ENCODE measurements at places on chromosomes 1 and 21.

DNA sequence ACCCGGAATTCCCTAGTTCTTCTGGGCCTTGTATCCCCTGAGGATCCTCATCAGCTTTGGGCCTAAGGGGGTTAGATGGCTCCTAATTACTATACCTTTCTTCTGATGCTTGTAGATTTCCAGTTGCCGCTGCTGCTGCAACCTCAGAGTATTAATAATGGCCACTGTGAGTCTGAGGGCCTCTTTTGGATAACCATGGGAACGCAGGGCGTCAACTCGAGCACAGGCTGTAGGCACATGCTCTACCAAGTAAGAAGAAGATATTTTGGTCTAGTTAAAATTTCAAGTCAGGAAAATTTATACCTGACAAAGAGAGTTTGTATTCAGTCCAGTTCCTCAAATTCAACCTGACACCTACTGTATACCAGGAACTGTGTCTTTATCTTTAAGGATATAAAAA is 28.2 kb downstream of the UROD start:
- DNase-seq, result no peak

DNA sequence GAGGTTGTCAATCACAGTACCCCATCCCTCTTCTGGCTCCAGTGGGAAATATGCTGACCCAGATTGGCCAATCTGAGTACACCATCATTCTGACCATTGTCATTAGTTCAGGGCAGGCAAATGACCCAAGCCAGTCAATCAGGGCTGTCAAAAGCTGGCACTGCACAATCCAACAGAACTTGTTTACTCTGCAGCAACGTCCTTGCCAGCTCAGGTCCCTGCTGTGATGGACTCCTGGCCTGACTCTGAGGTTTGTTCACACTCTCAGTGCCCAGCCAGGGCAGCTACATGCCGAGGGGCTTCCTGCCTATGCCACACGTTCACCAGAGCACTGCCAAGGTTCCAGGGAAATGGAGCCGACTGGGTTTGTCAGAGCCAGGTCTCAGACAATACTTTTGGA is 14.7 kb upstream of the OVAAL start:
- DNase-seq, result no peak

DNA sequence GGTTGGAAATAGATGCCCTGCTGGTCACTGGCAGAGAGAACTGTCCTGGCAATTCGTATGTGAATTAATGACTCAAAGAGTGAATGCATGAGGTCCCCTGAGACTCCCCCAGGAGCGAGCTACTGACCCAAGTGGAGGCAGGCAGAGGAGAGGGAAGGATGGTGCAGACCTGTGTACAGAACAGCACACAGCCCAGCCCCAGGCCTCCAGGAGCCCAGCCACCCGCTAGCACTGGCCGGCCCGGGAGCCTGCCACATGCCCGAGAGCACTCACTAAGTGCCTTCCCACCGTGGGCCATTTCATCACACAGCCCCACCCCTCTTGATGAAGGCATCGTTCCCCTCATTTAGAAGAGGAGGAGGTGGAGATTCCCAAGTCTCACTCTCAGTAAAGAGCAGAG is 62.0 kb upstream of the IGSF21 start:
- no peak for DNase-seq

DNA sequence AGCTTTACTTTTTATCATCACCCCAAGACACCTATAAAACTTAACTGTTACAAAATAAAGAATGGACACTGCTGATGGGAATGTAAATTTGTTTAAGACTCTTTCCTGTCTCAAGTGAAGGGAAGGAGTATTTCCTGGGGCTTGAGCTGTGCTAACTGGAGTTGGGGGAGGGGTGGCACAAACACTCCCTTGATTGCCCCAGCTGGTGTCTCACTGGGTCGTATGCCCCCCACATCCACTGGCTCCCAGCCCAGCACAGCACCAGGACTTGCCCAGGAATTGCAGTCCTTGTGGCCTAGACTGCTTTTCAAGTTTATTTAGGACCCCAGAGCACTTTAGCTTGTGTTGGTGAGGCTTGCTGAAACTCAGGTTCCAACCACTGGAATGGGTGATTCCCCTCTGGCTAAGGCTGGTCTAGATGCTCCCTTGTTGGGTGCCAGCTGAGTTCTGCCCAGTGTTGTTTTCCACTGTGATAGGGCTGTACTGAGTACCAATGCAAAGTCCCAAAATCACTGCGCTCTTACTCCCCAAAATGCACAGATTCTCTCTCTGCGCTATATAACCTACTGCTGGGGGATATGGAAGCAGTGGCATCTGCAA is 49.1 kb upstream of the DR1 start:
- DNase-seq, result no peak

DNA sequence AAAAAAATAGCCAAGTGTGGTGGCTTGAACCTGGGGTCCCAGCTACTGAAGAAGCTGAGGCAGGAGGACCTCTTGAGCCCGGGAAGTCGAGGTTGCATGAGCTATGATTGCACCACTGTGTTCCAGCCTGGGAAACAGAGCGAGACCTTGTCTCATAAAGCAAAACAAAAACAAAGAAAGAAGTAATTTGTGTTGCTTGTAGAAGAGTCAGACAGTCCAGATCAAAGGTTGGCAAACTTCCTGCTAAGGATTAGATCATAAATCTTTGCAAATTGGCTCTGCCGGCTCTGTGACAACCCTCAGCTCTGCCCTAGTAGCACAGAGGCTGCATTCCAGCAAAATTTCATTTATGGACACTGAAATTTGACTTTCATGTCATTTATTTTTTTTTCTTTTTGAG is 19.0 kb upstream of the MFN2 start:
- DNase-seq, result no peak

GRCh38 chr1:22818061-22818770 is 107.6 kb downstream of the EPHB2 start:
- no peak for DNase-seq

GRCh38 chr21:32007456-32007855 is 134.6 kb downstream of the HUNK start:
- DNase-seq, result no peak

DNA sequence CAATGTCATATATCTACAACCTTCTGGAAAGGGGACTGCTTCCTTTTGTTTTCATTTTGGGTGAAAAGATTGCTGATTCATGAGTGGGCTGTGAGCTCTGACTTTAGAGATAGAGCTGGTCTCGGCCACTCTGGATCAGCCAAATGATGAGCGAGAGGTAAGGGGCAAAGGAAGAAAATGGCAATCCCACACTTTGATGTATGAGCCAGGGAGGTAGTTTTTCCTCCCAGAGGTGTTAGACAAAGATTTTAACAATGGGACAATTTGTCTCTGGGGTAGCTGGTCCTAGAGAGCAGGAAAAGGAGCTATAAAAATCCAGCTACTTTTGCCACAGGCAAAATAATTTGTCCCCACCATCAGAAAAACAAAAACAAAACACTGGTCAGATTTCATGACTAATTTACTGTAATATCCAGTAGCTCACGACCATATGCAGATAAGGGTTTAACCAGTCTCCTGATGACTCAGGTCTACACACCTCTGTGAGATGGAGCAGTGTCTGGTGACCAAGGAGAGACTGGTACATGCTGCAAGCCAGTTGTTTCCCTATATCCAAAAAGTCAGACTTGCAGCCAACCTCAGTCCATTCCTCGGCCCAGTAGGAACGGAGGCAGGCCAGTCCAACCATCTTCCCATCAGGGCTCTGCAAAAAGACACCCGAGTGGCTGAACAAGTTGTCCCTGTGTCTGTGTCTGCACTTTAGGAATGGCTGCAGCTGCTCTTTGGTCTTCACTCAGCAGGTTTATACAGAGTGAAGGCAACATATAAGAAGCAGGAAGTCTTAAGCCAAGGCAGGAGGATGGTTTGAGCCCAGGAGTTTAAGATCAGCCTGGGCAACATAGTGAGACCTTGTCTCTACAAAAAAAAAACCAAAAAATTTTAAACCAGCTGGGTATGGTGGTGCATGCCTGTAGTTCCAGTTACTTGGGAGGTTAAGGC is 29.2 kb downstream of the DNASE2B start:
- no peak for DNase-seq

DNA sequence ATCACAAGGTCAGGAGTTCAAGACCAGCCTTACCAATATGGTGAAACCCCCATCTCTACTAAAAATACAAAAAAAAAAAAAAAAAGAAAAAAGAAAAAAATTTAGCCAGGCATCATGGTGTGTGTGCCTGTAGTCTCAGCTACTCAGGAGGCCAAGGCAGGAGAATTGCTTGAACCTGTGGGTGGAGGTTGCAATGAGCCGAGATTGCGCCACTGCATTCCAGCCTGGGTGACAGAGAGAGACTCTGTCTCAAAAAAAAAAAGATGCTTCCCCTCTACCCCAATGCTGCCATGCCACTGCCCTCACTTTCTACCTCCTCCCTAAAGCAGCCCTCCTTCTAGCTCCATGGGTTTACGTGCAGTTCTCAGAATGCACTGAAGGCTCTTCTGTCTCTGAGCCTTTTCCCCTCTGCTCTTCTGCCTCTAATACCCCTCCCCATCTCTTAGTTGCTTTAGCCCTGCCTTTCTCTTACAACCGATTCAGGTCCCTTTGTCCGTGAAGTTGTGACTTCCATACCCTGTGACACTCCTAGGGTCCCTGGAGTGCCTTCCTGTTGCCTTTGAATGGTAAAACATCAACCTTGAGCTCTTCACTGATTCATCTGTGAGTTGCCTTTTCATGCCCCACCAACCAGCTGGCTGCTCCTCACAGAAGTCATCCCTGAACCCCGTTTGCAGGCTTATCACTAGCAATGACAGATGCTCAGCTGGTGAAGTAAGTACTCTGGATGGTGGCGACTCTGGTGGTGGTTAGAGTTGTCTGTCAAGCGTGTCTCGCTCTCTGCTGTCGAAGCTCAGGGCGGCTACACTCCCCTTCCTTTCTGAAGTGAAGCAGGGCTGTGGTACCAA is 234.9 kb downstream of the RHOU start:
- no peak for DNase-seq

DNA sequence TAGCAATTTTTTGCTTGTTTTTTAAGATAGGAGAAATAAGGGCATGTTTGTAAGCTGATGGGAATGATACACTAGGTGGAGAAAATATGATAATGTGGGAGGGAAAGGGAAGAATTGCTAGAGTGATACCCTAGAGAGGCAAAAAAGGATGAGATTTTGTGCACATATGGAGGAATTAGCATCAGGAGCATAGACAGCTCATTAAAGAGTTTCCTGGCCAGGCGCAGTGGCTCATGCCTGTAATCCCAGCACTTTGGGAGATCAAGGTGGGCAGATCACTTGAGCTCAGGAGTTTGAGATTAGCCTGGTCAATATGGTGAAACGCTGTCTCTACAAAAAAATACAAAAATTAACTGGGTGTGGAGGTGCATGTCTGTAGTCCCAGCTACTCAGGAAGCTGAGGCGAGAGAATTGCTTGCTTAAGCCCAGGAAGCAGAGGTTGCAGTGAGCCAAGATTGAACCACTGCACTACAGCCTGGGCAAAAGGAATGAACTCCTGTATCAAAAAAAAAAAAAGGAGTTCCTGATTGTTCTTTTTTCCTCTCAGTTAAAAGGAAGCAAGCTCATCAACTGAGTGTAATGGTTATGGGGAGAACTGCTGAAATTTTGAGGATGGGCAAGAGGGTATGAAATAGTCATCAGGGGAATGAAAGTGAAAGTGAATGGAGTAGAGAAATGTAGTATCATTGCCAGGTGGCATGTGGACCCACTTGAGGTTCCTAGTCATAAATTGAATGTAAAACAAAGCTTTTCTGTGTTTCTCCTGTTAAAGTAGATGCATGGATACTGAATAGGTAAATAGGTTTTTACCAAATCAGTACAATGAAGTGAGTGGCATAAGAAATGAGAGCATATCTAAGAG is 35.5 kb downstream of the SH3GLB1 start:
- no peak for DNase-seq

- no peak for DNase-seq
These were observed 88.3 kb upstream of the MACF1 start for GRCh38 chr1:39116116-39116607.

DNA sequence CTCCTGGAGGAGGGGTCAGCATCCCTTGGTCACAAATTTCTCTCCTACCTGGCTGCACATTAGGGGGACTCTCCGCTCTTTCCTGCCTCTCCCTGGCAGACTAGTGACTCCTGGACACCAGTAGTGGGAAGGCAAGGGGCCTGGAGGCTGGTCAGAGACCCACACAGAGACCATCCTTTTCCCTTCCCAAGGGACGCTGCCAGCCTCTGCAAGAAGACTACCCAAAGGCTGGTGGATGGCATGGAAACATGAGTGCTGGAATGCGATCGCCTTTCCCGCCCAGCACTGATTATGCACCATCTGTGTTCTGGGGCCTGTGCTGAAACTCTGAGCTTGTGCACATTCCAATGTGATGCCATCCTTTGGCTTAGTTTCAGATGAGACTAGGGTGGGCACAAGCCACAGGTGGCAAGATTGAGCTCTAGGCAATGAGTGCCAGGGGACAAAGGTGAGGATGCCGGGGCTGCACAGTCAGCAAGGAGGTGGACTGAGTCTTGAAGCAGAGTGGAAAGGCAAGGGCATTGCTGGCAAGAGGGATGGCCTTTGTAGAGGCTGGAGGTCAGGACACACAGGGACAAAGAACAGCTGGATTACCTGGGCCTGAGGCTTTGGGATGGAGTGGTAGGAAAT is 12.6 kb upstream of the EPS8L3 start:
- DNase-seq, result no peak

- no peak for DNase-seq
These were observed 2.8 kb upstream of the LSM10 start for GRCh38 chr1:36400514-36400824.

DNA sequence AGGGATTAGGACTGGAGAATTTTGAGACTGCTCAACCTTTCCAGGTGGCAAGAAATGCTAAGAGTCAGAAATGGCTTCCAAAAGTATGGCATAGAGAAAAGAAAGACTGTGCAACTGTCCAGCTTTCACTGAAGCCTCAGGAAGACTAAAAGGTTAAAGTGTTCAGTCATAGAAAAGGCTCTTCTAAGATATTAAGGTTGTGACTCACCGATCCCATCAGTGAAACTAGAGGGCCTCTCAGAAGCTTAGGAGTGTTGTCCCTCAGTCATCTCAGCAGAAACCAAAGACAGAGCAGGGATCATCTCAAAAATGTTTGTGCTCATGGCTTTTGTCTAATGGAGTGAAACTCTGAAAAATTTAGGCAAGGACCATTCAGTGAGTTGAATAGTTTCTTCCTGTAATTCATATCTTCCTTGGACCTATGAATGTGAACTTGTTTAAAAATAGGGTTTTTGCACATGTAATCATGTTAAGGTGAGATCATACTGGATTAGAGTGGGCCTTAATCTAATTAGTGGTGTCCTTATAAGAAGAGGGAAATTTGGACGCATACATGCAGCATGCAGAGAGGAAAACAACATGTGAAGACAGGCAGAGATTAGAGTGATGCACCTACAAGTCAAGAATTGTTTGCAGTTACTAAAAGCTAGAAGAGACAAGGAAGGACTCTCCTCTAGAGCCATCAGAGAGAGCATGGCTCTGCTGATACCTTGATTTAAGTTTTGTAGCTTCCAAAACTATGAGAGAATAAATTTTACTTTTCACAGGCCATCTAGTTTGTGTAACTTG is 71.3 kb downstream of the RPE65 start:
- DNase-seq, result no peak

Measured in stimulated activated CD8-positive, alpha-beta memory T cell treated with anti-CD3 and anti-CD28 coated beads, Interleukin-4, amount 100 ng/mL, for 48 hours (primary cell).